ENCODE measurements at places on chromosomes 7 and 10.

- peak; percentile 9 for DNase-seq
Observed at GRCh38 chr10:7788639-7789286, 786 bp downstream of the ATP5F1C start.

DNA sequence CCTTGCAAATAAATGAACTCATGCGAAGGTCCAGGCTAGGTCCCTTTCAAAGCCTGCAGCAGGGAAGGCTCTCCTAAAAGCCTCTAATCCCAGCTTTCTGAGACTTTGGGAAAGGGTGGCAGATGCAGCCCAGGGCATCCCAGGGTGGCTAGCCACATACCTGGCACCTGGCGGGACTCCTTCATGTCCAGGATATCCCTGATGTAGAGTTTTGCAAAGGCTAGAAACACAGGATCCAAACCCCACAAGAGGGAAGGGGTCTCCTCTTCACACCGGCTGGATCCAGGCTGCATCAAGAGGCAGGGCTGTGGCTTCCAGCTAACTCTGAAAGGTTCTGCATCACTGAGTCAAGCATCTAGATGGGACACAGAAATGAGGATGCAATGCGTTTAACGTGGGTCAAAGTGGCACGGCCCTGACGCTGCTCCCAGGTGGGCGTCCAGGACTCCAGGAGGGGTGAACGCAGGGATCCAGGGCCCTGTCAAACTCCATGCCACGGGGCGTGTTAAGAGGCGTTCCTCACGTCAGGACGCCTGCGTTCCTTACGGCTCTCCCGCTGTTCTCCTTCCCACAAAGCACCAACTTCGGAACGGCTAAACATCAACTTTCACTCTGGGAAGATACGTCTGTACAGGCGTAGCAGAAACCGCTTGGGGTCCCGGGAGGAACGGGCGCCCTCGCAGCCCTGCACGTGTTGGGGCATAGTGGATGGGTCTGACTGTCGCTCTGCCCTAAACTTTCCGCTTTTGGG is 507 bp downstream of the STN1 start:
- no peak for DNase-seq

DNA sequence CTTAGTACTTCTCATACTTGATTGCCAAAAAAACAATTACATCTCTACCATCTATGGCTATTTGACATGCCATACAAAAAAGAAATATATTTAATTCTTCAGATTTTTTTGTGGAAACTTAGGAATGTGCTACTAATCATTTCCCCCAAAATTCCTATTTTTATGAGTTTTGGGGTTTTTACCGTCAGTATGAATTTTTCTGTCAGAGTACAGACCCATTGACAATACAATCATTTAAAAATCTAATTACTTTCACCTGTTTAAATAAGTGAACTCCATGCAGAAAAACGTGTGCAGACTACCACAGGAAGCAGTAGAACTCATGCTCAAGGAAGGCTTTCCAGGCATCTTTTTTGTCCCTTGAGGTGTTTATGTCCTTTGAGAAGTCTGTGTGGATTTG is 48.8 kb upstream of the FOXP2 start:
- no peak for DNase-seq

DNA sequence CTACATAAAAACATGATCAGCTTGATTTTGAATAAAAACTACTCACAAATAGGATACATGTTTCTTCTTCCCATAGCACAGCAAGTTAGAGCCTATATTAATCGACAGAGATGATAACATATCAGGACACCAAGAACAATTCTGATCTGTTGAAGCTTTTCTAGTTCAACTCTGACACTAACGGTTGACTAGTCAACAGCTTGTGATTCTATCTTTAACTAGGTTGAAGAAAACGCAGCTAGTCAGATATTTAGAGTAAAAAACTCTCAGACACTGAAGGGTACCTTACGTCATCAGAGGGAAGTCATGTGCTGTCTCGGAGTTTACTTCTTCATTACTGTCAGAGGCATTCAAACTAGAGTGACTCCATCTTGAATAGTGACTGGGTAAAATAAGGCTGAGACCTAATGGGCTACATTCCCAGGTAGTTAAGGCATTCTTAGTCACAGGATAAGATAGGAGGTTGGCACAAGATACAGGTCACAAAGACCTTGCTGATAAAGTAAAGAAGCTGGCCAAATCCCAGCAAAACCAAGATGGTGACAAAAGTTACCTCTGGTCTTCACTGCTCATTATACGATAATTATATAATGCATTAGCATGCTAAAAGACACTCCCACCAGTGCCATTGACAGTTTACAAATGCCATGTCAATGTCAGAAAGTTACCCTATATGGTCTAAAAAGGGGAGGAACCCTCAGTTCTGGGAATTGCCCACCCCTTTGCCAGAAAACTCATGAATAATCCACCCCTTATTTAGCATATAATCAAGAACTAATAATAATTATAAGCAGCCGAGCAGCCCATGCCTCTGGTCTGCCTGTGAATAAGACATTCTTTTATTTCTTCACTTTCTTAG is 21.3 kb downstream of the CCDC71L start:
- no peak for DNase-seq

- DNase-seq, result no peak
Observed at GRCh38 chr7:117856196-117856595, 17.0 kb downstream of the CTTNBP2 start.

GRCh38 chr7:340200-340937 is 50.4 kb downstream of the FOXL3 start:
- DNase-seq, result no peak

- DNase-seq, result no peak
Observed at GRCh38 chr7:81165070-81165469, 246.2 kb upstream of the SEMA3C start.

DNA sequence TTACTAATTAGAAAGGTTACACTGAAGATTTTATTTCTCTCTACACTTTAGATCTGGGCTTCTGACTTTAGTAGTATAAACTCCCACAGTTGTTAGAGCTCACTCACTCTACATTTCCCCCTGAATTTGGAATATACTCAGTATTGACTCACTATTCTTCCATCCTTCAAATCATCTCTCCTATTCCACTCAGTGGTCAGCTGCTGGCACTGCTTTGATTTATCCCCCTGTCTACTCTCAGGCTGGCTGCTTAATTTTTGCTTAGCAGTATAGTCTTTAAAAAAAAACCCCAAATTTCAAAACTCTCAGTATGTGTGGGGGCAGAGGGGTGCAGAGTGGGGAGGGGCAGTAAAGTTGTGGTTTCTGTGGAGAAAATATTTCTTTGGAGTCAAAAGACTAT is 68.9 kb downstream of the CDK6 start:
- no peak for DNase-seq

DNA sequence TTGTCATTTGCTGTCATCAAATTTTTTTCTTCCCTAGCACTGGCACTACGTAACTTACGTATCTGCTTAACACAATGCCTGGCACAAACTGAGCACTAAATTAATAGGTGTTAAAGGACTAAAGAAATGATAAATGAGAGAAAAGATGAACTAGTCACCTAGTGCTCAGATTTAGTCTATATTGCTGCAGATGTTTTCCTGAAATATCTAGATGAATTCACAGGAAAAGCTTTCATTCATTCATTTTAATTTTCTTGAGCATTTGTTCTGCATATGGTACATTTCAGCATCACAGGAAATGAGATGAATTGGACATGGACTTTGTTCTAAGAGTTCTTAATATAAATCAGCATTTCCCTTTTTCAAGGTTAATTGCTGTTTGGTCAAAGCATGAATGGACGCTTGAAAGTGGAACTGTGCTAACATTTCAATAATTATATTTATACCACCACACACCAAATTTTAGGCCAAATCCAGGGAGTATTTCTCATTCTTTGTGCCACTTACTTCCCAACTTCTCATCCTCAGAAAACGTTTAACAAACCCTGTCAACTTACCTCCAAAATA is 163.2 kb upstream of the MDFIC start:
- no peak for DNase-seq

- DNase-seq, result no peak
Observed at GRCh38 chr10:4254101-4254994, 469.3 kb upstream of the KLF6 start.

GRCh38 chr7:157730614-157731013 is 393.8 kb downstream of the DNAJB6 start:
- no peak for DNase-seq

DNA sequence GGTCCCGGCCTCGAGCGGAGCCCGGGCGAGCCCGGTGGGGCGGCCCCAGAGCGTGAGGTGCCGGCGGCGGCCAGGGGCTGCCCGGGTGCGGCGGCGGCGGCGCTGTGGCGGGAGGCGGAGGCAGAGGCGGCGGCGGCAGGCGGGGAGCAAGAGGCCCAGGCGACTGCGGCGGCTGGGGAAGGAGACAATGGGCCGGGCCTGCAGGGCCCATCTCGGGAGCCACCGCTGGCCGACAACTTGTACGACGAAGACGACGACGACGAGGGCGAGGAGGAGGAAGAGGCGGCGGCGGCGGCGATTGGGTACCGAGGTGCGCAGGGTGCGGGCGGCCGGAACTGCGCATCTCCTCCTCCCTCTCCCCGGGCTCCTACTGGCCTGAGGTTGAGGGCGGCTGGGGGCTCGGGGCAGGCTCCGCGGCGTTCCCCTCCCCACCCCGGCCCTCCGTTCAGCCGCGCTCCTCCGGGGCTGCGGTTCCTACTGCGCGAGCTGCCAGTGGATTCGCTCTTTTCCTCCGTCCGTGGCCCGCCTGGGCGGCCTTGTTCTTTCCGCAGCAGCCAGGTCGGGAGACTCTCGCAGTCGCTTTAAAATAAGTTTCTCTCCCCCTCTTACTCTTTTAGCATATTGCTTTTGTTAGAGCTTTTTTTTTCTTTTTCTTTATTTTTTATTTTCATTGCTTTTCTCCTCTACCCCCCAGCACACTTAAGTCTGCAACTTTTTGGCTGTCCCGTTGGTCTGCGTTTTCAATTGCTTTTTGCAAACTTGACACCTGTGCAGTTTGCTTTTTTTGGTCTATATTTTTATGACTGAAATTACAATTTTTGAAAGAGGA is 600 bp downstream of the SIRT1 start:
- peak; percentile 60 for DNase-seq

DNA sequence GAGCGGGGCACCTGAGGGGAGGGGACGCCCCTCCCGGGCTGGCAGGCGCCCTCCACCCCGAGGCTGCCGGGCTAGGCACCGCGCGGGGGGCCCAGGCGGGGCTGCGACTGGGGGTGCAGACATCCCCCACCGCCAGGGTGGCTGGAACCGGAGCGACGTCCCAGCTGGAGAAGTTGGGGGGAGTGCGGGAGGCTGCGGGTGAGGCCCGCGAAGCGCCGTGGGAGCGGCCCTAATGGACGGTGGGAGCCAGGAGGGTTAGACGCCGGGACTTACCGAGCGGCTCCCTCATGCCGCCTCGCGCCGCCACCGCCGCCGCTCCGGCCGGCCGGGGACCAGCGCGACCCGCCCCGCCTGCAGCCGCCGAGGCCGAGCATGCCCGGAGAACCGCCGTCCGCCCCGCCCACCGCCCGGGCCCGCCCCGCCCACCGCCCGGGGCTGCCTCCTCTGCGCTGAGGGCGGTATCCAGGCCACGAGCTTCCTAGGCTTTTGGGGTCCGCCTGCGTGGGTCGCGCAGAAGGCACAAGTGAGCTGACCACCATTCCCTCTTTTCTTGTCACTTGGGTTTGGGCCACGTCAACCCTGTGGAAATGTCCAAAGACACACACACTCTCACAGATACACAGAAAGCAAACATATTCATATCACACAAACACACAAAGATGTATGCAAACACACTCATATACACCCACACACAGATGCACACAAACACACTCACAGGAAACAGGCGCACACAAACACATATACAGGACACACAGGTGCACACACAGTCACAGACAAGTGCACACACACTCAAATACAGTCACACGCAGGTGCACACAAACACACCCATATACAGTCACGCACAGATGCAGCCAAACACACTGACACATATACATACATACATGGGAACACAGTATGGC is at the start of gene JCAD:
JCAD (minus strand) TSS at position 378 of the 899 bp plus-strand sequence. CDS start 11,774 bp downstream, outside the sequence.
- DNase-seq, result no peak

GRCh38 chr7:150514748-150515222 is at the start of gene GIMAP7:
Gene GIMAP7 (plus strand): TSS chr7:150514872. CDS start chr7:150519975, 5,103 bp downstream.
- peak; percentile 47 for DNase-seq

DNA sequence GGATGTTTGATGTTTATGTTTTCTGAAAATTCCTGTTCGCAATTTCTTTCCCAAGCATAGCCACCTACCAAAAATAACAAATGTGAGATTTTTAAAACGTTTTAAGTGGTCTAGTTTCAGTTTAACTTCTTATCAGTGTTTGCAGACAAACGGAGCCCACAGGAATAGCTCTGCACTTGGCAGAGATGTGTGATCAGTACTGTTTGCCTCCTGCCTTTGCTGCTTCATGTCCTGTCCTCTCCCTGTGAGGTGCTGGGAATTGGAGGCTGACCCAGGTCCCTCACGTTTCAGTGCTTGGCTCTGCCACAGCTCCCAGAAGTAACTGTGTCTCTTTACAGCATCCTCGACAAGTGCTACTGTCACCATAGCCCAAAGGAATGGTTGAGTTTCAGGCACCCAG is 1.2 kb downstream of the UCN3 start:
- DNase-seq, result no peak

GRCh38 chr10:36271627-36272340 is 629.7 kb upstream of the FZD8 start:
- no peak for DNase-seq

DNA sequence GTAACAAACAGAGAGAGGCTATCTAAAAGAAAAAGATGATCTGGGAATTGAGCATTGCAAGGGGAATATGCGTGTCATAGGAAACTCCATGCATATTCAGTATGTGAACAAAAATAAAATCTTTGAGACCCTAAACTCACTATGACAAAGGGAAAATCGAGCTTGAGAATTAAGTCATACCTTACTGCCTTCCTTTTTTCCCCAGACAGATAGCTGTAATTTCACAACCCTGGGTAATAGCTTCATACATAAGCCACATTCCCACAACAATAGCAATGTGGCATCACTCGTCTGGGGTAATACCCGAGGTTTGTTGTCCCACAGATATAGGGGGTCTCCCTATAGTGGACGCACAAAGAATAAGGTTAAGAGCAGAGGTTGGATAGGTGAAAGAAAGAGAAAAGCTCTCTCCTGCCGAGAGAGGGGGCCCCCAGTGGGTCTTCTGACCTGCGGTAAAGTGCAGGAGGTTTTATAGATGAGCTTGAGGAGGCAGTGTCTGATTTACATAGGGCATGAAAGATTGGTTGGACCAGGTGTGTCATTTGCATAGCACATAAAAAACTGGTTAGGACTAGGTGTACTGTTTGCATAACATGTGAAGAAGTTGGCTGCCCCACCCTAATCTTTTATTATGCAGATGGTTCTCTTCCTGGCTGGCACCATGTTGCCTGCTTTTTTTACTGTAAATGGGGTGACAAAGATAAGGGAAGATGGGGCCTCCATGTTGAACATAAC is 11.6 kb downstream of the CYP3A43 start:
- DNase-seq, result no peak

DNA sequence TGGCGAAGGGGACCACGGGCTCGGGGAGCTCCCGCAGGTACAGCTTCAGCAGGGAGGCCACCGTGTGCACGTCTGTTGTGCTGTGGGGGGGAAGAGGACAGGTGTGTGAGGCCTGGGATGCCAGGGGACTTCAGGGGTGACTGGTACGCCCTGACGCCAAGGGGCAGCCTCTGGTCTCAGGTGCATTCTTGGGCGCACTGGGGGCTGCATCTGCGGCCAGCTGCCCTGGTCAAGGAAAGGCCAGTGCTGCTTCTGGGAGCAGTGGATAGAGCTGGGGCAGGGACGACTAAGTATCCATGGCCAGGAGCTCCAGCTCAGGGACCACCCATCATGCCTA is 148.5 kb downstream of the MAPK8 start:
- DNase-seq, result no peak

Data from activated CD4-positive, alpha-beta T cell treated with anti-CD3 and anti-CD28 coated beads for 1 hour (primary cell).